ENCODE measurements at places on chromosomes 4 and X.

- no peak for DNase-seq
Measured at GRCh38 chrX:17590892-17591740, 146.2 kb upstream of the SCML1 start.

DNA sequence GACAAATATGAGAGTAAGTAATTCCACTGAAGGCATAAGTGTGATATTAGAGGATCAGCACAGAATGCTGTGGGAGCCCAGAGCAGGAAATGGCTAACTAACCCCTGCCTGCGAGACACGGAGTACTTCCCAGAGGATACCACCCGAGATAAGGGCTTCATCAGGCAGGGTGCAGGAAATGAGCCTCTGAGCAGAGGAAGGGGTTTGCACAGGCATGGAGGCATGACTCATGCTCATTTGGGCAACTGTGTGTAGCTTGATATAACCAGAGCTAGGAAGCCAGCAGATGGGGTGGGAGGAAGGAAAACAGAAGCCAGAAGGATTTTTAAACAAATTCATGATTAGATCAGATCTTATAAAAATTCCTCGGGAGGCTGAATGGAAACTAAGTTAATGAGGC is 70.0 kb upstream of the TSPAN5 start:
- DNase-seq: peak; percentile 9

- DNase-seq: no peak
Measured at GRCh38 chrX:147494365-147494764, 417.4 kb upstream of the FMR1 start.

DNA sequence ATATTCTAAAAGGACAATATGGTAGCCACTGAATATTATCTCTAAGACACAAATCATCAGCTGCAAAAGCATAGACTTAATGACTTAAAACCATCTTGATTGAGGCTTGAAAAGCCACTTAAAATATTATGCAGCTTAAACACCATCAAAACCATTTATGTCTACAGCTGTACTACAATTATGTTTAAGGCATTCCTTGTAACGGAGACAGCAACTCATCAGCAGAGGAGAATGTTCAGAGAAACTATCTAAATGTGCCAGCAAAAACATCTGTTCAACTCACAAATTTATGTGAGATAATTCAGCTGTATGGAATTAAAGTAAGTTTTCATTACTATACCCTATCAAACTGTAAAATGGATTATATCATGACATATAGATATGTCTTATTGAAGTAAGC is 147.9 kb upstream of the CTSO start:
- DNase-seq: no peak

Measured in activated CD4-positive, alpha-beta T cell treated with anti-CD3 and anti-CD28 coated beads for 4 hours (primary cell).